A549 (cell line): ENCODE measurements at places on chromosomes 5 and 9.
A peak's percentile ranks its signal among the peaks of the same experiment; 100 is the strongest.

DNA sequence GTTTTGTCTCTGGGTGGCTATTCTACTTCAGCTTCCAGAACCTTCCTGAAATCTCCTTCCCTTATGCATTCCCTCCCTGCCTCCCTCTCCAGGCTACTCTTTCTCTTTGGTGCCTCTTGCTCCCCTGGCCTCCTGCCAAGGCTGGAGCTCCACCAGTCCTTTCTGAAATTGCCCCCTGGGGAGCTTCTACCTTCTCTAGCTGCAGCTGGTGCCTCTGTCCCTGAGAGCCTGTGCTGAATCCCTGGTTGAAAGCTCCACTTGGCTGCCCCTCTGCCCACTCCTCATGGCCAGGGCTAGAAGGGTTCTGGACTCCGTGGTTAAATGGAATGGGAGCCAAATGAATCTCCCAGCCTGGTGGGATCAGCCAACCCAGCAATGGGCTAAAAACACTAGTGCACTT, 80.1 kb downstream of the COL15A1 start:
- DNase-seq, result no peak

GRCh38 chr5:1140171-1140817, 28.4 kb upstream of the SLC12A7 start:
- DNase-seq, result peak; percentile 67

GRCh38 chr5:58024151-58024550, 435.7 kb downstream of the PLK2 start:
- DNase-seq, result no peak

DNA sequence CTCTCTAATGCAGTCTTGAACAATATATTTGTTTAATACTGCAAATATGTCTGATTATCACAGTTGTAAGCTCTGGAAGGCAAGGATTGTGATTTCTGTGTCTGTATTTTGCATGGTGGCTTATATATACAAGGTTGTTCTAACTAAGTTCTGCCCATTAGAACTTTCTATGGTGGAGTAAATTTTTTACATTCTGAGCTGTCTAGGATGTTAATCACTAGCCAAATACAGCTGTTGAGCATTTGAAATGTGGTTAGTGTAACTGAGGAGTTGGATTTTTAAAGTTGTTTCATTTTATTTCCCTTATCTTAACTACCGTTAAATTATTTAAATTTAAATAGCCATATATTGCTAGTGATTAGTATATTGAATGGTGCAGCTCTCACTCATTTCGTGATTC, 64.3 kb upstream of the DMRTA1 start:
- no peak for DNase-seq

GRCh38 chr9:130379649-130379970, 65.2 kb upstream of the ASS1 start:
- no peak for DNase-seq

- DNase-seq, result no peak
Measured at GRCh38 chr5:14726066-14726838, 61.7 kb downstream of the OTULIN start.

DNA sequence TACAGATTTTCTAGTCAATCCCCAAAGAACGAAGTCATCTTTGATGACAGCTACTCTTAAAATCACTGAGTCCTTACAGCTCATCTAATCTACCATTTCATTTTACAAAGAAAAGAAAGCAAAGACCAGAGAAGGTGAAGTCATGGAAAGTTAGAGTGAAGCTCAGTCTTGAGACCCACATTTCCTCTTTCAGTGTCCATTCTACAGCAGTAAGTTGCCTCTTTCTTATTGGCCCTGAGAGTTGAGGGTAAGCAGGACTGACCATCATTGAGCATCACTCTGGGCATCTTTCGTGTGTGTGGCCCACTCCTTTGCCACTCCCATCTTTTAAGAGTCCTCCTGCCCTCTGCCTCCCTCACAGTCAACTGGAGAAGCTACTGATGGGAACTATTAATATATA, 251.8 kb upstream of the NR4A3 start:
- DNase-seq, result no peak

- no peak for DNase-seq
Measured at GRCh38 chr5:54148858-54149257, 161.5 kb downstream of the ARL15 start.

DNA sequence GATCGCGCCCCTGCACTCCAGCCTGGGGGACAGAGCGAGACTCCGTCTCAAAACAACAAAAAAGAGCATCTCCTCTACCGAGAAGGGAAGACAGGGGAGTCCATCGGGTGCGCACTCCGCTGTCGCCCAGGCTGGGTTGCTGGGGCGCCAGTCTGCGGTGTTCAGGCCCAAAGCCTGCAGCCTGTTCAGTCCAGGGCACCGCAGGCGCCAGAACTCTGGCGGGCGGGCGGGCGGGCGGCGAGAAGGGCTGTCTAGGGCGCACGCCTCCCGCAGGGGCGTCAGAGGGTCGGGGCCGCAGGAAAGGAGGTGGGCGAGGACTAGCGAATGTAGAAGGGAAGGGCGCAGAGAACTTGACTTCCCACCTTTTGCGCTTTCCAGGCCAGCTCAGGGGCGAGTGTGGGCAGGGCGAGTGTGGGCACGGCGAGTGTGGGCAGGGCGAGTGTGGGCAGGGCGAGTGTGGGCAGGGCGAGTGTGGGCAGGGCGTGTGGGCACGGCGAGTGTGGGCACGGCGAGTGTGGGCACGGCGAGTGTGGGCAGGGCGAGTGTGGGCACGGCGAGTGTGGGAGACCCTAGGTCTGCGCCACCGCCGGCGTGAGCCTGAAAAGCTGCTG, 10.5 kb downstream of the PROP1 start:
- no peak for DNase-seq
